ENCODE measurements at places on chromosomes 5 and 9.
A peak's percentile ranks its signal among the peaks of the same experiment; 100 is the strongest.

DNA sequence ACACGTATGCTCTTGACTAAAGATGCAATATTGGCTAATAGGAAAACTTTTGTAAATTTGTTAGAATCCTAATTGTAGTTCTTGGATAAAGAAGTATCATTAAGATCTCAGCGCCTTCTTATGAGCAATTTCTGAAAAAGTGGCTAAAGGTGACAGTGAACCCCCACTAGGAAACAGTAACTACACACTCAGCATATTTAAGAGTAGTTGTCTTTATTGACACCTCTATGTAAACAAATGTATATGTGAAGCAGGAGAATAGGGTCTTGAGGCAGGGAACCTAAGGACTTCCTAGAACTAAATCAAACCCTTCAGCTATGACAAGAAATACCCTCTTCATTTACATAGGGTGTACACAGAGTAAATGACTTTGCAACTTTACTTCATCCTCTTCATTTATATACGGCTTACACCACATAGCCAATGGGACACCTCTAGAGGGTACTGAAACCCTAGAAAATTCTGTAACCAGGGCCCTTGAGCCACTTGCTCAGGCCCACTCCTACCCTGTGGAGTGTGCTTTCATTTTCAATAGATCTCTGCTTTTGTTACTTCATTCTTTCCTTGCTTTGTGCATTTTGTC is 2.8 kb downstream of the NIPSNAP3A start:
- no peak for DNase-seq

DNA sequence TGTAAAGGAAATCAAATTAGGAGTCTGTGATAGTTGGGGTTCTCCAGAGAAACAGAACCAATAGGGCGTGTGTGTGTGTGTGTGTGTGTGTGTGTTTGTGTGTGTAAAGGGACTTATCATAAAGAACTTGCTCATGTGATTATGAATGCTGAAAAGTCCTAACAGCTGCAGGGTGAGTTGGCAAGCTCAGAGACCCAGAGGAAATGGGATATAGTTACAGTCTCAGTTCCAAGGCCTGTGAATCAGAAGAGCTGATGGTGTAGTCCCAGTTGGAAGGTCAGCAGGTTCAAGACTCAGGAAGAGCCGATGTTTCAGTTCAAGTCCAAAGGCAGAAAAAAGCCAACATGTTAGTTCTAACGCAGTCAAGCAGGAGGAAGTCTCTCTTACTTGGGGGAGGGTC is 214.2 kb downstream of the ELAVL2 start:
- no peak for DNase-seq

- DNase-seq = no peak
Observed at GRCh38 chr5:125326150-125326510, 579.7 kb upstream of the ZNF608 start.

DNA sequence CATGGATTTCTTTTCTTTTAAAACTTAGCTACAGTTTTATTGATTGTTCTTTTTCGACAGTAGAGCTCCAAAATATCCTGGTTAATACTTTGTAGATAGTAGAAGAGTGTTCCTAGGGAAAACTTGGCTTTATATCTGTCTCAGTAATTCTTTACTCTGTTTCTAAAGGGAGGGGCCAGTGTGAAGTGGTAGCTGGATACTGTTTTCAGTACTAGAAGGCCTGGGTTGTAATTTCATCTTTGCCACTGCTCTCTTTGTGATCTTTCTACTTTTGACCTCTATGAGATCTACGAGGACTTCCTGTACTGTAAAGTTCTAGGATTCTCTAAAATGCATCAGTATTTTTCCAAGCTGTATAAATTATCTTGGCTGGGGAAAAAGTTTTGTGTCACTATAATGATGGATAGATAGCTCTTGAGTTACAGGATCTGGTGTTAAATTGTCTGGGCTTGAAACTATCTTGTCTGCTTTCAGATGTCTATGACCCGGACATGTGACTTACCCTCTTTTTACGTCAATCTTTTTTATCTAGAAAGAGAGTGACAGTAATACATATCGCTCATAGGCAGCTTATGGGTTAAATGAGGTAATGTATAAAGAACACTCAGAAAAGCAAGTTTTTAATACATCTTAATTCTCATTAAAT is 53.6 kb downstream of the PRR16 start:
- no peak for DNase-seq

DNA sequence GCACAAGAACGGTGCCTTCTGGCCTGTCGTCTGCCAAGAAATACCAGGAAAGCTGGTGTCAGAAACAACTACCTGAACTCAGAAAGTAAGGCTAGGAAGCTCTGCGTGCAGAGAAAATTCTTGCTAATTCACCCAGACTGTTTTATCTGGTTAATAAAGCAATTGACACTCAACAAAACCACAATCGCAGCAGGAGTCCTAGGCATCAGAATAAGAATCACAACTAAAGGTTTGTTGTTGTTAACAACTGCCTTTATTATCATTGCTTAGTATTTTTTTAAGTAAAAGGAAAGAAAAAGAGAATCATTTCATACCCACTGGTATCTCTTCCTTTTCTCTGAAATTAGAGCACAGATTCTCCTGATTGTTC is 3.9 kb upstream of the ISL1 start:
- DNase-seq = no peak

DNA sequence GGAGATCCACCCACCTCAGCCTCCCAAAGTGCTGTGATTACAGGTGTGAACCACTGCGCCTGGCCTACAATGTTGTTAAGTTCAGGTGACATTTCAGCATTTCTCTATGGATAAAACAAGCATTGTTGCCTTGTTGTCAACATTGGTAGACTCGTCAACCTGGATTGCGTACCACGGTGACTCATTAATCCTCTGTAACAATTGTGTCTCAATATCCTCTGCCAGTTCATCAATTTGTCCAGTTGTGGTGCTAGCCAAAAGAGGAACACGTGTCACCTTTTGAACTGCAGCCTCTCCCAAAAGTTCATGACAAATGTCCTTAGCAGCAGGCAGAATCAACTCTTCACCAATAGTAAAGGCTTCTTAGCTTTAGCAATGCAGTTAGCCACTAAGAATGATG is 46.3 kb upstream of the LARP1 start:
- no peak for DNase-seq

- DNase-seq = no peak
Observed at GRCh38 chr9:20043461-20043860, 254.6 kb upstream of the SLC24A2 start.

DNA sequence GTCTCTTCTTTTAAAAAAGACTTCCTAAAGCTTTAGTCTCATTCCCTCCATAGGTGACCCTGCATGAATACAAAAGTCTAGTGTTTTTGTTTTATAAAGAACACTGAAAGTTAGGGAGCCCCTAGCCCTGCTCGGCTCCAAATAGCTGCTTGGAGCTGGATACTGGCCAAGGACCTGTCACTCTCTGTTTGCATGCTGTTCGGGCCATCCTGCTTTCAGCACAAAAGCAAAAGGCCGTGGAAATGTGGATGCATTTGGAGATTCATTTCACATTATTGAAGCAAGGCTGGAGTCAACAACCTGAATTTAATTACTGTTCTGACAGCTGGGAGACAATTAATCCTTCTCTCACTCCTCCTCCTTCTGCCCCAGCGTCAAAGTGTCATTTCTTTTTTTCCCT is 151.7 kb upstream of the NMUR2 start:
- DNase-seq = no peak

DNA sequence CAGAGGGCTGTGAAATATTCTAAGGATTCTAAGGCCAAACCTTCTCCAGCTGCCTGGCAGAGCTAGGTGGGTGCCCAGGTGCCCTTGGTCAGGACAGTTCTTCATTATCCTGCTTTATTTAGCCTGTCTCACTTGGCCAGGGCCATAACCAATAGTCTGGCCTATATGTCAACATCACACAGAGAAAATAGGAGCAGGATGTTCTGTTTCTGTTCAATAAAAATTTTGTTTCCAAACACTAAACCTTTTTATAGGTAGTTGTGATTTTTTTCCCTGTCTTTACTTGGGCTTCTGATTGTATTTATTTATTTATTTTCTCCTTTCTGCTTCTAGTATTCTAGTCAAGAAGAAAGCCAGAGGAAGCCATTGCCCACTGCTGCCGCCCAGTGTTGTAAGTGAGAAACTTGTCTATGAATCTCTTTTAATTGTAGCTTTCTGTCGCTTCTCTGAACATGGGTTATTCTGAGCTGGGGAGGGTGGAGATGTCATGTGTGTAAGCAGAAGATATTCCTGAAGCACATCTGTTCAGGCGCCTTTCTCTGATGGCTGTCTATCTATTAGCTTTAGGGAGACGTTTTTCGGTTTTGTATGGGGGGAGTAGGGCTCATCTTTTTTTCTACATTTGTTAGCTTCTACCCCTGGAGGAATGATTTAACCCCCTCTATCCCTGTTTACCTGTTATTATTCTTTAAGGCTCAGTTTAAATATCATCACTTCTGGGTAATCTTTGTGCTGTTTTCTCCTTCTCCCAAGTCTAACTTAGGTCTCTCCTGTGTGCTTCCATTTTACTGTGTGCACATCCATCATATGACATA is 97.1 kb downstream of the UNC13B start:
- peak; percentile 52 for DNase-seq
